ENCODE measurements at places on chromosomes 16 and 17.

DNA sequence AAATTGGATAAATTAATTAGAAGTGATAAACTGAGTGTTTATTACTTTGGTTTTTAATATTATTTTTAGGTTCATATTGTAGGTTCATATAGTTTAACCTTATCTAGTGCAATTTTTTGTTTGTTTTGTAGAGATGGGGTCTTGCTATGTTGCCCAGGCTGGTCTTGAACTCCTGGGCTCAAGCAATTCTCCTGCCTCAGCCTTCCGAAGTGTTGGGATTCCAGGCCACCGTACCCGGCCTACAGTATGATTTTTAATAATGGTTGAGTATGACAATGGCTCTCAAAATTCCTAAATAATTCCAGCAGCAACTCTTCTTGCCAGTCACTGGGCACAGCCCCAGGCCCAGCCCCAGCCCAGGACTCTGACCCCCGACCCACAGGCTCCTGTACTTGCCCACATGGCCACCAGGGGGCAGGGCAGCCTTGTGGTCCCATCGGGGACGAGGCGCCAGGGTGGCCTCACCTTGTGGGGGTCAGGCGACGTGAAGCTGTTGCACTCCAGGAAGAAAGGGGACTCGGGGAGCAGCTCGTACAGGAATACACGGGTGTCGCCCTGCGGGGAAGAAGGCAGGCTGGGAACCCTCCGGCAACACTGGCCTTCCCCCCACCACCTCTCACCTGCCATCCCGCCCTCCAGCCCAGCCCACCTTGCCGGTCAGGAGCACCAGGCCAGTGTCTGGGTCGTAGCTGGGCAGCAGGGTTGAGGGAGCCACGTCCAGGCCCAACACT is 7.9 kb upstream of the PAM16 start:
- peak; percentile 90 for DNase-seq
- H3K27ac ChIP-seq = no peak overlapping the region
- H3K4me3 ChIP-seq = no peak overlapping the region
- peaks cover 31% of the 10 kb centered on the region for H3K36me3 ChIP-seq
- no peaks in the 10 kb centered on the region for H3K27me3 ChIP-seq
- H3K4me1 ChIP-seq = no peaks in the 10 kb centered on the region

DNA sequence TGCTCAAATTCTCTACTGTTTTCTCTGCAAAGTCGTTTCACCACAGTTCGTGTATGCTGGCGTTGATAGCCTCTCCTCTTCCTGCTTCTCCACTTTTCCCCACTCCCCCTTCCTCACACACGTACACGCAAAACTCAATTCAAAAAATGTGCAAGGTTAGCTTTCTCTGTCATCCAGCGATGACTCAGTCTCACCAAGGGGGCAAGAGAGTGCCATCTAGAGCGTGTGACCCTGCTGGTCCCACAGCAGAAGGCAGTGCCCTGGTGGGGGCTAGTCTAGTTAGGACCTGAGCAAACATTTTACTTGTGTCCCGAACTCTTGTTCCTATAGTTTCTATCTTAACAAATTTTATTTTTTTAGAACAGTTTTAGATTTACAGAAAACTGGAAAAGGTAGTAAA is 121.2 kb upstream of the CHMP6 start:
- H3K4me3 ChIP-seq = no peak overlapping the region
- peaks cover 2% of the 10 kb centered on the region for H3K36me3 ChIP-seq
- H3K27me3 ChIP-seq = no peaks in the 10 kb centered on the region
- H3K27ac ChIP-seq = no peak overlapping the region

DNA sequence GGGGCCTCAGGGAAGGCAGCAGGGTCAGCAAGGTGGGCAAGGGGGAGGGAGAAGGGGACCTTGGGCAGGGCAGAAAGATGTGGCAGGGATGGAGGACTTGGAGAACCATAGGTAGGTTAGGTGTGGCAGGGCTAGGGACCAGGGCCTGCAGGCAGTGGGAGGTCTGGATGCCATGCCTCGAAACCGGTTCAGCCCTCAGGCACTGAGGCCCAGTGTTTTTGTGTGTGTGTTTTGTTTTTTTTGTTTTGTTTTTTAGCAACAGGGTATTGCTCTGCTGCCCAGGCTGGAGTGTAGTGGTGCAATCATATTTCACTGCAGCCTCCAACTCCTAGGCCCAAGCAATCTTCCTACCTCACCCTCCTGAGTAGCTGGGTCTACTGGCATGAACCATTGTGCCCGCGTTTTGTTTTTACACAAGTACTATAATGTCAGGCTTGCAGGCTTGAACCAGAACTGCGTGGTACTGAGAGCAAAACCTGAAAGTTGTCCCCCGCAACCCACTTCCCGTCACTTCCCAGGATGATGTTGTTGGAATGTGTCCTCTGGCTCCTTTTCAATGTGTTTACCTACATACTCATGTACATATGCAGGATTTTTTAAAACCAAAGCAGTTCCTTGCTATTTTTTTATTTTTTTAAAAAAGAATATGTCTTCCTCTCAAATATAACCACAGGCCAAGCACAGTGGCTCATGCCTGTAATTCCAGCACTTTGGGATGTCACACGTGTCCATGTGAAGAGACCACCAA is 12.4 kb downstream of the ODAD4 start:
- H3K4me1 ChIP-seq = no peaks in the 10 kb centered on the region
- H3K27ac ChIP-seq = no peak overlapping the region
- H3K4me3 ChIP-seq = no peak overlapping the region

DNA sequence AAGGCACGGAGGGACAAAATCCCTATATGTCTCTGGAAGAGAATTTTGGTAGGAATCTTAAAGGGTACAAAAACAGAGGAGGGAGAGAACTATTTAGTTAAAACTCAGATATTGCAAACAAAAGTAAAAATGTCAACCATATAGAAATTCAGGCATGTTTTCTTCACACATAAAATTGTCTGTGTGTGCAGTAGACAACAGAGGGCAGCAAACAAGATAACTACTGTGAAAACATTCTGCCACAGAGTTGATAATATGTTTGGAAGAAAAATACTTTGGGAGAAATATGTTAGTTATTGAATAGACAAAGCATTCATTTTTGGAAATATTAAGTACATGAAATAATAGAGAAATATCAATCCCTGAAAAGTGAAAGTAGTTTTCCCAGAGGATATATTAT is 56.2 kb downstream of the SNX11 start:
- H3K27ac ChIP-seq = no peak overlapping the region
- no peak for DNase-seq
- no peak overlapping the region for H3K4me3 ChIP-seq
- H3K27me3 ChIP-seq = no peaks in the 10 kb centered on the region
- H3K36me3 ChIP-seq = no peaks in the 10 kb centered on the region

GRCh38 chr16:84247844-84248243 is 8.0 kb upstream of the KCNG4 start:
- H3K36me3 ChIP-seq = no peaks in the 10 kb centered on the region
- H3K27ac ChIP-seq = no peak overlapping the region
- no peaks in the 10 kb centered on the region for H3K4me1 ChIP-seq
- H3K4me3 ChIP-seq = no peak overlapping the region
- no peak for DNase-seq

- peaks cover 9% of the 10 kb centered on the region for H3K36me3 ChIP-seq
- H3K27ac ChIP-seq = no peak overlapping the region
- no peak for DNase-seq
- H3K4me3 ChIP-seq = no peak overlapping the region
Observed at GRCh38 chr17:15971098-15971678, 26.3 kb downstream of the ADORA2B start.

GRCh38 chr16:56426585-56426984 is 1.2 kb upstream of the AMFR start:
- H3K27ac ChIP-seq = no peak overlapping the region
- H3K4me3 ChIP-seq = no peak overlapping the region
- H3K27me3 ChIP-seq = no peaks in the 10 kb centered on the region
- no peak for DNase-seq
- H3K4me1 ChIP-seq = peaks cover 21% of the 10 kb centered on the region

- no peaks in the 10 kb centered on the region for H3K36me3 ChIP-seq
- peak overlapping the region; percentile 18 for H3K27ac ChIP-seq
- DNase-seq = no peak
- no peaks in the 10 kb centered on the region for H3K27me3 ChIP-seq
- H3K4me1 ChIP-seq = peaks cover 13% of the 10 kb centered on the region
Observed at GRCh38 chr16:66127459-66128370, 238.8 kb upstream of the CDH5 start.

GRCh38 chr16:66921729-66922450 is 3.2 kb upstream of the CDH16 start:
- peaks cover 30% of the 10 kb centered on the region for H3K4me1 ChIP-seq
- peak overlapping the region; percentile 35 for H3K27ac ChIP-seq
- peaks cover 16% of the 10 kb centered on the region for H3K27me3 ChIP-seq

DNA sequence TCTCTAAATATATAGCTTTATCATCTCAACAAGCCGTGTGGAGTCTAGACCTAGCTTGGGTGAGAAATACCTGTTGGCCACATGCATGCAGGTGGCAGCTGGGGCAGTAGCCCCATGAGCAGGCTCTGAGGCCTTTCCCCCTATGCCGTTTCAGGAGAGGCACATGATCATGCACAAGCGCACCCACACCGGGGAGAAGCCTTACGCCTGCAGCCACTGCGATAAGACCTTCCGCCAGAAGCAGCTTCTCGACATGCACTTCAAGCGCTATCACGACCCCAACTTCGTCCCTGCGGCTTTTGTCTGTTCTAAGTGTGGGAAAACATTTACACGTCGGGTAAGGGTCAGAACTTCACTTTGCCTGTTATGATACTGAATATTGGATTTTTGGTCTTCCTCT is 16.7 kb upstream of the CARMIL2 start:
- no peak overlapping the region for H3K4me3 ChIP-seq
- no peak for DNase-seq
- no peak overlapping the region for H3K27ac ChIP-seq
- H3K4me1 ChIP-seq = no peaks in the 10 kb centered on the region
- H3K27me3 ChIP-seq = no peaks in the 10 kb centered on the region

- H3K27ac ChIP-seq = no peak within 1 kb of the TSS
- H3K27me3 ChIP-seq = peaks cover 18% of the 10 kb centered on the region
- no peaks in the 10 kb centered on the region for H3K36me3 ChIP-seq
- H3K4me1 ChIP-seq = peaks cover 42% of the 10 kb centered on the region
- peak; percentile 92 for DNase-seq
Observed at GRCh38 chr17:181245-182049, at the start of gene DOC2B. DOC2B (minus strand) TSS chr17:181650; CDS start chr17:181479, 171 bp downstream.

- peak; percentile 100 for DNase-seq
- H3K27ac ChIP-seq = peak within 1 kb of the TSS; percentile 96
- H3K4me1 ChIP-seq = peaks cover 27% of the 10 kb centered on the region
- peak within 1 kb of the TSS; percentile 81 for H3K4me3 ChIP-seq
- peaks cover 6% of the 10 kb centered on the region for H3K36me3 ChIP-seq
Observed at GRCh38 chr16:15643048-15643945, at the start of gene MARF1. MARF1 (minus strand) TSS chr16:15643154; CDS start chr16:15639233, 3,921 bp downstream.

DNA sequence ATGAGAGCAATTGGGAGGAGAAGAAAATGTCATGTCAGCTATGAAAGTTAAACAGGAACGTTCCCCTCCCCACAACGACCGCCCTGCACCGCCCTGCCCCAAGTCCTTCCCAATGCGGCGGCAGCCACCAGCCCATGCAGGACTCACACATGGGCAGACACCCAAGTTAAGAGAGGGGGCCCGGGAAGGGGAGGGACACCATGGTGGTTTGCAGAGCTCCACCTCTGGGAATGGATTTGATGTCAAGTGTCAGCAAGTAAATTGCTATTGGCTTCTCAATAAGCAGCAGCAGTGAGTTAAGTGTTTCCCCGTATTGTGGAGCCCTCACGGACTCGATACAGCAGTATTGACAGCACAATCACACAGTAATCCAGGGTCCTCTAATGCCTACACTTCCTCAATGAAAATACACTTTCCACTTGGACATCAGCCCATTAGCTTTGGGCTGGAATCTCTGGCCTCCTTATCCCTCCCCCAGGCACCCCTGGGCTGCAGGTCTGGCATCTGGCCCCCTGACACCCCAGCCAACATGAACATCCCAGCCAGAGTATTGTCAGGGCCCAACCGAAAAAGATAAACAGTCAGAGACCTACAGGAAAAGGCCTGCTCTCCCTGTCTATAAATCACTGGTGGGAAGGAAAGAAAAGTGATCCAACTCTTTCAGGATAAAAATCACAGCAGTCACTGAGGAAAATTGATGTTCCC is 22.6 kb downstream of the ZFHX3 start:
- peak overlapping the region; percentile 25 for H3K27ac ChIP-seq
- no peak overlapping the region for H3K4me3 ChIP-seq
- H3K36me3 ChIP-seq = no peaks in the 10 kb centered on the region
- peaks cover 23% of the 10 kb centered on the region for H3K4me1 ChIP-seq

DNA sequence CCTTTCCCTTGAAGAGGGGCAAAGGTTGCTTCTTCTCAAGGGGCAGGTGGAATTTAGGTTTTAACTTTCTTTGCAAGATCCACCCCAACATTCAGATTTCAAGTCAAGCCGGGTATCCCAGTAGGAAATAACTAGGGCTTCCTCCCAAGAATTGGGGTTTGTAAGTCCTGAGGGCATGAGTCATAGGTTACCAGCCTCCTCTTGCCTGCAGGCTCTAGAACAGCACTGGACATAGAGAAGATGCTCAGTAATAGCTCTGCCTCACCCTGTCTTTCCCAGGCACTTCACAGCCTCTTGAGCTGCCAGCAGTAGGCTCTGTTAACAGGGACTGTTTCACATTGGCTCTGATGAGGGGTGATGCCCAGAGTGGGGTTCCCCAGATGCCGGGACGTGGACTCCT is 35.8 kb upstream of the ZFP90 start:
- no peak overlapping the region for H3K4me3 ChIP-seq
- H3K4me1 ChIP-seq = peaks cover 4% of the 10 kb centered on the region
- H3K27me3 ChIP-seq = no peaks in the 10 kb centered on the region
- H3K36me3 ChIP-seq = no peaks in the 10 kb centered on the region

DNA sequence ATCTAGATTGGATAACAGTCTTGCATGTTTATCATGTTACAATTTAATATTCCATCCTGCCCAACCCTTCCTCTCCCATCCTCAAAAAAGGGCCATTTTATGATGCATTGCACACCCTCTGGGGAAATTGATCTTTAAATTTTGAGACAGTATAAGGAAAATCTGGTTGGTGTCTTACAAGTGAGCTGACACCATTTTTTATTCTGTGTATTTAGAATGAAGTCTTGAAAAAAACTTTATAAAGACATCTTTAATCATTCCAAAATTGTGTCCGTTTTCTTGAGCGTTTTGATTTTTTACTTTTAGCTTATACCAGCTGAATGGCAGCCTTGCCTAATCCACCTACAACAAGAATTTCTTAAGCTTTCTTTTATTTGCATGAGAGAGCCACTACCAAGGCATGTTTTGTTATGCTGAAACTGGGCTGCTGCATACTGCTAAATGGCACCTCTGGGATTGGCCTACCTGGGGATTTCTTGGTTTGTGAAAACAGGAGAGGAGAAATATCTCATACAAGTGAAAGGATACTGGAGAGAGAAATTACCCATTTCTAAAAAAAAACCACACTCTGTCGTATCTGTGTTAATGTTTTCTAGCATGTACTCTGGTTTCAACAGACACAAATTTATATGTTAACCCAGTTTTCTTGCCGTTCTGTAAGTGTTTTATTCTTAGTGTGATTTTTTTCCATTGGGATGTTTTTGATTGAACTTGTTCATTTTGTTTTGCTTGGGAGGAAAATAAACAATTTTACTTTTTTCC is 52.2 kb downstream of the TUBD1 start:
- peak overlapping the region; percentile 96 for H3K27ac ChIP-seq
- H3K27me3 ChIP-seq = no peaks in the 10 kb centered on the region
- H3K4me1 ChIP-seq = peaks cover 56% of the 10 kb centered on the region

Data from upper lobe of left lung (tissue), 6 donors.